ENCODE measurements at places on chromosomes 6 and 20.

DNA sequence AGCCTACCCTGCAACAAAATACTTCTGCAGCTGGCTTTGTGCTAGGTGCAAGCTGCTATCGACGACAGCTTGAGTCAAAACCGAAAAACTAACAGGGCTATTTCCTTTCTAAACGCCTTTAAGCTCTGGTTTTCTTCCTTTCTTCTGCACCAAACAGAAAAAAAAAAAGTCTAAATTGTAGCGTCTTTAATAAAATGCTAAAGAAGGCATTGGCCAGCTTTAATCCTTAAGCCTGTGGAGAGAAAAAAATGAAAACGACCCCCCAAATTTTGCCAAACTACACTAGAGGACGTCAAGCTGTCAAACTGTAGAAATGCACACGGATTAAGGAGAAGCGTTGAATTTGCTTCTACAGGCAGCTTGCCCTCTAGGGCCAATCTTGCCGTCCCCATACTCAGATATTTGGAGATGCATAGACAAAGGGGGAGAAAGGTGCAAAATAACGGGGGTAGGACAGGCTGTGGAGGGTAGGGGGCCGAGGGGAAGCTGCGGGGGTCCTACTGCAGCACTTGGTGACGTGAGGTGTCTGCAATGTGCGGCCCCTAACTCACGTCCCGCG is 1.4 kb upstream of the NRN1 start:
- no peak for DNase-seq

DNA sequence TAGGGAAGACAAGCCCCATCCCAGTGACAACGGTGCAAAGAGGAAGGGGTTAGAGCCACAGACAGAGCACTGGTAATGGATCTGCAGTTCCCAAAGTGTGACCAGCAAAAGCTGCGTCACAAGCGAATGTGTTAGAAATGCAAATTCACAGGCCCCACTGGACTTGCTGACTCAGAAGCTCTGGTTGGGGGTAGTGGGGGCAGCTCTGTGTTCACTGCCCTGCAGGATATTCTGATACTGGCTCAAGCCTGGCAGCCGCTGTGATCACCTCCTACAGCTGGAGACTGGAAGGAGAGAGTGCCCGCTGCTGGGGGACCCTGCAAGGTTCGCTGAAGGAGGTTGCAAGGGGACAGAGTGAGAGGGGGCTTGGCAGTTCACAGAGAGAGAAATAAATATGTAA is 179.7 kb upstream of the CDH4 start:
- DNase-seq = no peak

DNA sequence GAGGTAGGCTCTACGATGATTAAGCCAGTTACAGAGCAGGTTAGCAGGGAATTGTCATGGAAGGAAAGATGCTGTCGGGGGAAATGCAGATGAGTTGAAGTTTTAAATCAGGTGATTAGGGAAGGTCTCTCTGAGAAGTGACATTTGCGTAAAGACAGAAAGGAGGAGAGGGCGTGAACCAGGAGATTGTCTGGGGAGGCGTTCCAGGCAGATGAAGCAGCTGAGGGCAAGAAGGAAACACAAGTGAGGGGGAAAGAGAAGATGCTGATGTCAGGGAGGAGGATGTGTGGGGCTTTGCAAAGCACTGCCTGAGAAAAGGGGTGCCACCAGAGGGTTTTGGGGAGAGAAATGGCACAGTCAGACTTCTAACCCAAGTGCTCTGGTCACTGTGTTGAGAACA is 2.5 kb upstream of the TMEM14B start:
- no peak for DNase-seq

DNA sequence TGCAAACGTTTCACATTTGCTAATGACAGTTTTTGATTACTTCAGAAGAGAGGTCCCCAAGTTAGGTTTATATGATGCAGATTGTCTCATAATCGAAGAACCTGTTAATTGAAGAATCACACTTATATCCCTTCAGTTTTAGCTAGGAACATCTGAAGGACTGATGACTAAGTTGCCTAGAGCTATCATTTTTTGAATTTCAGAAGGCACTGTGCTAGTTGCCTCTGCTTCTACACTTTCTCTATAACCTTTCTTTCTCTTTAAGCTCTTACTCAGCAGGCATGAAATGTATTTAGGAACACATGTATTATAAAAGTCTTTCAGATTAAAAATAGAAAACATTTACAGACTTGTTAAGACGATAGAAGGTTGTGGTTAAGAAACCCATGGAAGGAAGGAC is 14.4 kb upstream of the GJE1 start:
- no peak for DNase-seq

DNA sequence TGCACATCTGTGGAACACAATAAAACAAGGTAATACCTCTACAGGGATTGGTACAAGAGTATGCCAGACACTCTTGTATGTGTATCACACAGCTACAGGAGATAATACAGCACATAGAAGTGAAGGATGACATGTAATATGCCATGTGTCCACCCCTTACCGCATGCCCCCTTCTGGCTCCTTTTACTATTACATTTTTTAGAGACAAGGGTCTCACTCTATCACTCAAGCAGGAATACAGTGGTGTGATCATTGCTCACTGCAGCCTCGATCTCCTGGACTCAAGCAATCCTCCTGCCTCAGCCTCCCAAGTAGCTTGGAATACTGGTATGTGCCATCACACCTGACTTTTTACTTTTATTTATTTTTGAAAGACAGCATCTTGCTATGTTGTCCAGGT is 4.2 kb upstream of the NCR3 start:
- peak; percentile 68 for DNase-seq

GRCh38 chr20:59145924-59146779 is 17.5 kb upstream of the ZNF831 start:
- DNase-seq = peak; percentile 60

DNA sequence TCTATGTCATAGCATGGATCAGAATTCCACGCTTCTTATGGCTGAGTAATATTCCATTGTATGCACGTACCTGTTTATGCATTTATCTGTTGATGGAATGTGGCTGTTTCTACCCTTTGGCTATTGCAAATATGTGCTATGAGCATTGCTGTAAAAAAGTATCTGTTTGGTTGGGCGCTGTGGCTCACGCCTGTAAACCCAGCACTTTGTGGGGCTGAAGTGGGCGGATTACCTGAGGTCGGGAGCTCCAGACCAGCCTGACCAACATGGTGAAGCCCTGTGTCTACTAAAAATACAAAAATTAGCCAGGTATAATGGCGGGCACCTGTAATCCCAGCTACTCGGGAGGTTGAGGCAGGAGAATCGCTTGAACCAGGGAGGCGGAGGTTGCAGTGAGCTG is 182.4 kb downstream of the BCAS1 start:
- DNase-seq = no peak

DNA sequence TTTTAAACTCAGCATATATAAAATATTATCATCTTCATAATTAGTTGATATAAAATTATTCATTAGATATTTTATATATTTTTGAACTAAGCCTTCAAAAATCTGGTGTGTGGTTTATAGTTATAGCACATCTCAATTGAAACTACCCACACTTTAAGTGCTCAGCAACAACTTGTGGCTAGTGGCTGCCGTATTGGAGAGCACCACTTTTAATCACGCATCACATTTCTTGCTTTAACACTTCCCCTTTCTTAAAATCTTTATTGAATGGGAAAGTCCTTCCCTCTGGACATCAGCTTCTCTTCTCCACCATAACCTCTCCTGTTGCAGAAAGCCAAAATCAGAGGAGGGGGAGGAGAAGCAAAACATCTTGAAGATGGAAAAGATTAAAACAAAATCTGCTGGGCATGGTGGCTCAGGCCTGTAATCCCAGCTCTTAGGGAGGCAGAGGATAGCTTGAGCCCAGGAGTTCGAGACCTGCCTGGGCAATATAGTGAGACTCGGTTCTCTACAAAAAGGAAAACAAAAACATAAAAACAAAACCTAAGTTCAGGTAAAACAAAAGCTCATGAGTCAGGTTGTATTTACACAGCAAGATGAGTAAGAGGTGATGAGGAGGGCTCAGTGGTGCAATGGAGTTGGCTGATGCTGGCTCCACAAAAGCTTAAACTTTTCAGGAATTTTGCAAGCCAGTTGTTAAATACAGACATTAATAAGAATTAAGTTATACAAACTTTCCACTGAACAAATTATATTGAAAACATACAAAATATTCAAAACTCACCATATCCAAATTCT is 237.0 kb upstream of the SUPT3H start:
- DNase-seq = no peak

- no peak for DNase-seq
Measured at GRCh38 chr6:37524025-37524969, 24.6 kb upstream of the CCDC167 start.

GRCh38 chr20:20549704-20550103 is 162.7 kb downstream of the RALGAPA2 start:
- DNase-seq = no peak

- peak; percentile 93 for DNase-seq
Measured at GRCh38 chr6:28399350-28400121, at the start of gene ZSCAN12. Gene ZSCAN12 (minus strand): TSS chr6:28399747. CDS start chr6:28398405, 1,342 bp downstream.

DNA sequence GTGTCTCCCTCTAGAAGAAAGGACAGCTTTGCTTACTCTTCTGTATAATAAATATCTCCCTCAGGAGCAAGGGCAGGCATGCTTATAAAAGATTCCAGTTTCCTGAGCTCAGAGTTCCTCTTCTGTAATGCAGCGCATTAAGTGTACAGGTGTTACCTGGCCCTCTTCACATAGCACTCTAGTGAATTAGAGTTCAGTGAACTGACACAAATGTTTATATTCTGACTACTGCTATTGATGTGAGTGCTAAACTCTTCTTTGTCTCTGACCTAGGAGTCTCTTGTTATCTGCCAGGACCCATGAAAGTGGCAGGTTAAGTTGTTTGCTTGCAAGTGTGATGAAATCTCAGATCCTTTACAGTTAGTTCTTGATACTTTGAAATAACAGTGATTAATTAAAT is 33.5 kb downstream of the CYB5R4 start:
- no peak for DNase-seq

GRCh38 chr6:23305325-23305943 is 736.1 kb downstream of the HDGFL1 start:
- DNase-seq = no peak

DNA sequence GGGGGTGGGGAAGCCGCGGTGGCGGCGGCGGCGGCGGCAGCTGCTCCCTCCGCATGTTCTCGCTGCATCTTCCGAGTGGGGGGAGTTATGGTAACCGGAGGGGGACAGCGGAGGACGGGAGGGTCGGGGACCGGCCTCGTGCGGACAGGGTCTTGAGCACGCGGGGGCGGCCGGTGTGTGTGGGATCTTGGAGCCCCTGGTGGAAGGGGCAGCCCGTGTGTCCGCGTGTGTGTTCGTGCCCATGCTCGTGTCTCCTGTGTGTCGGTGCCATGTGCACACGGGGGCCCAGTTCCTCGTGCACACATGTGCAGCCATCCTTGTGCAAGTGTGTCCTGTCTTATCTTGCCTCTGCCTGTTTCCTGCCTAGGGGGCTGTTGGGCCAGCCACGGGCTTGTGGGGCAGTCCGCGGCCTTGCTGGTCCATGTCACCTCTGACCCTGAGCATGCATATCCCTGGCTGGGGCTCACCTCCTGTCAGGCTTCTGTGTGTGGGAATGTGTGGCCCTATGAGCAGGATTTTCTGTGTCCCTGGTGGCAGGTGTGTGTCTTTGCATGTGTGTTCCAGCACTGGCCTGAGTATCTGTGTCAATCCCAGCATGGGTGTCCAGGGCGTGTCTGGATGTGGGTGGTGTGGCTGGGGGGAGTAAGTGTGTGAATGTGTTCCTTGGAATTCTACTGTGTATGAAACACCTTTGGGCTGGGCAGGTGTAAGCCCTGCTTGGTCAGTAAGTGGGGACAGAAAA is 8.5 kb downstream of the SYNGAP1 start:
- DNase-seq = peak; percentile 55

- DNase-seq = no peak
Measured at GRCh38 chr20:53020834-53021233, 48.7 kb downstream of the TSHZ2 start.

GRCh38 chr20:33558348-33559144 is 68.7 kb downstream of the CBFA2T2 start:
- DNase-seq = no peak

- DNase-seq = no peak
Measured at GRCh38 chr20:64116541-64117431, 9.4 kb upstream of the NPBWR2 start.

GRCh38 chr6:111753573-111753972 is 119.7 kb downstream of the FYN start:
- peak; percentile 18 for DNase-seq

DNA sequence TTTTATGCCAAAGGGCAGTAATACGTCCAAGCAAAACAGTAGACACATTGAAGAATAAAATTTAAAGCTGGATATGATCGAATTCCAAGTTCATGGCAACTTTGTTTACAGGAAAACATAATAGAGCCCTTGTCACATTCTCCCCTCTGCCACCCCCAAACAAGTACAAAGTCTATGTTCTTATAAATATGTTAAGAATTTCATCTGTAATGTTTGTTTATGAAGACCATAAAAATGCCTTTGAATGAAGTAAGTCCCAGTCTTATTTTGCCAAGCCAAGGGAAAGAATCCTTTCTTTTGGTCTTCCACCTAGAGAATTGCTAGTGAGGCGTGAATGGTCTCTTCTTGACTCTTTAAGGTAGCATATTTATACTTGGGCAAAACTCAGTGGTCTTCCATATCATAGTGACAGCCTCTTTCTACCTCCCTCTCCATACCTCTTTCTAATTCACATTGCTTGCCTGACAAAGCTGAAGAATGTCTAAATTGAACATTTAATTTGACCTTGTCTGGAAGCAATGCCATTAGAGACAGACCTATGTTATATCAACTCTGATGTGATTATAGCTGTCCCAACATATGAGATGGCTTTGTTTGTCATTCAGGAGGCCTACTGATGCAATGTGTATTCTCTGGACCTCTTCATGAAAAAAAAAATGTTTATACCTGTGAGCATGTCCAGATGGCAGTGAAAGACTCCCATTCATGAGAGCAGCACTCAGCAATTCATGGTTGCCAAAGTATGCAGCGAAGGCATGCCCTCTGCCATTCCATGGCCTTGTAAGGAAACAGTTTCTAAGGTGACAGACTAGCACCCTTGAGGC is 70.6 kb upstream of the CCN2 start:
- no peak for DNase-seq

DNA sequence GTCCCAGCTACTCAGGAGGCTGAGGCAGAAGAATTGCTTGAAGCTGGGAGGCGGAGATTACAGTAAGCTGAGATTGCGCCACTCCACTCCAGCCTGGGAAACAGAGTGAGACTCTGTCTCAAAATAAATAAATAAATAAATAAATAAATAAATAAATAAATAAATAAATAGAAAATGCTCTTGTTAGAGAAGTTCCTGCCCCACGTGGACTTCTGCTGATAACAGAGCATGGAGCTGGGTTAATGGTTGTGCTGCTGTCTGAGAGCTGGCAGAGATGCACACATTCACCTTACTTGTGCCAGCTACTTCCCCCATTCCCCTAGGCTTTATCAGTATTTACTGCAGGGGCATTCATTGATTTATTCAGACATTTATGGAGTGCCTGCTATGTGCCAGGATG is 155.2 kb upstream of the KCNG1 start:
- DNase-seq = no peak

DNA sequence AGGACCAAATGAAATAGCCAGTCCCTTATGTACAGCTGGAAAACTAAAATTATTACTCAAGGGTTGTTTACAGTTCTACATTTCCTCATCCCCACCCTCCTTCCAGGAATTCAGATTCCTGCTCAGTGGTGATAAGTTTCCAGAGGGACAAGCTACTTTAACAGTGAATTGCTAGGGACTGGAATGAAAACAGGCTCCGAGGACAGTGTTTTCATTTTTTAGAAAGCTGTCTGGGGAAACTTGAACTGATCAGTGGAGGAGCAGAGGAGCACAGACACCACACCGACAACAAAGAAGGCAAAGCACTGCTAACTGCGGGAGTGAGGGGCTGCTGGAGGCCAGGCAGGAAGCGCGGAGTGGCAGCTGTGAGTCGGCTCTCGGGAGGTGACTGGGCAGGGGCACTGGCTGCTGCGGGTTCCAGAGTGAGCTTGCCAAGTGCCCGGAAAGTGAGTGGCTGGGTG is 322.2 kb downstream of the ESR1 start:
- DNase-seq = no peak

GRCh38 chr6:19327241-19327640 is 509.9 kb upstream of the ID4 start:
- no peak for DNase-seq

Data from activated CD8-positive, alpha-beta T cell treated with anti-CD3 and anti-CD28 coated beads, Interleukin-2, amount 10 ng/mL, durations not matched to agents 7 days and 5 days (primary cell).